Bronchus fibroblast of lung (primary cell): ENCODE measurements at places on chromosomes 2 and 18. TPM values are rescaled to one million over a fixed set of nuclear protein-coding genes. Genes with fewer than 3 reads are reported as not detected.

Gene KLHL41
- 0.30 and 0.34 TPM in 2 replicates for total RNA-seq

Gene NOSTRIN
- total RNA-seq, result under 0.01 TPM in 1 of 2 replicates, not detected in the other

Gene MAPK4
- not detected in 2 replicates for total RNA-seq

Gene TXNL1
- total RNA-seq, result 58.5 and 63.5 TPM in 2 replicates

Gene ELOA2
- total RNA-seq, result not detected in 2 replicates

Gene SH3YL1
- total RNA-seq, result 10.6 and 16.3 TPM in 2 replicates

Gene COBLL1
- total RNA-seq, result 0.67 and 0.74 TPM in 2 replicates

Gene KCNIP3
- 2.0 and 2.5 TPM in 2 replicates for total RNA-seq

Gene RPRM
- total RNA-seq, result not detected in 2 replicates

Gene ASB18
- not detected in 2 replicates for total RNA-seq

Gene AMER3
- not detected in 2 replicates for total RNA-seq

Gene XDH
- 0.17 and 0.30 TPM in 2 replicates for total RNA-seq

Gene FNDC4
- 9.8 and 15.1 TPM in 2 replicates for total RNA-seq

Gene UGT1A6
- total RNA-seq, result not detected in 2 replicates

Gene RNF144A
- 2.8 and 3.0 TPM in 2 replicates for total RNA-seq

Gene CACNB4
- under 0.01 and 0.15 TPM in 2 replicates for total RNA-seq

Gene FAM110C
- not detected in 2 replicates for total RNA-seq

Gene LINC00305
- total RNA-seq, result not detected in 2 replicates

Gene MYO5B
- under 0.01 and 0.17 TPM in 2 replicates for total RNA-seq

Gene MC4R
- 0.15 TPM in 1 of 2 replicates, not detected in the other for total RNA-seq

Gene MYCN
- total RNA-seq, result not detected in 2 replicates

Gene METTL8
- 14.0 and 18.7 TPM in 2 replicates for total RNA-seq

Gene PFN4
- total RNA-seq, result 0.15 and 0.17 TPM in 2 replicates

Gene DNAJC5G
- total RNA-seq, result not detected in 2 replicates

Gene TBR1
- total RNA-seq, result not detected in 2 replicates

Gene GCA
- 6.7 and 9.2 TPM in 2 replicates for total RNA-seq

Gene VWC2L
- total RNA-seq, result not detected in 2 replicates

Gene GKN1
- not detected in 2 replicates for total RNA-seq

Gene FBXO48
- 0.30 and 0.67 TPM in 2 replicates for total RNA-seq

Gene KCNJ3
- not detected in 2 replicates for total RNA-seq

Gene UCN
- total RNA-seq, result 0.15 and 0.84 TPM in 2 replicates

Gene PAX3
- not detected in 2 replicates for total RNA-seq

Gene CAPN14
- under 0.01 TPM in 2 replicates for total RNA-seq

Gene ANTXR1
- total RNA-seq, result 23.8 and 24.5 TPM in 2 replicates

Gene SERPINB7
- total RNA-seq, result 4.2 and 10.3 TPM in 2 replicates

Gene RNF125
- 0.30 and 0.34 TPM in 2 replicates for total RNA-seq

Gene FBLN7
- total RNA-seq, result 1.0 and 2.0 TPM in 2 replicates

Gene EXOC6B
- total RNA-seq, result 8.8 and 11.8 TPM in 2 replicates

Gene GULP1
- 21.4 and 27.9 TPM in 2 replicates for total RNA-seq

Gene RUFY4
- not detected in 2 replicates for total RNA-seq

Gene CYB5A
- total RNA-seq, result 120 and 121 TPM in 2 replicates

Gene ADAM23
- total RNA-seq, result 3.4 and 5.5 TPM in 2 replicates

Gene ZNF407
- 3.6 and 3.9 TPM in 2 replicates for total RNA-seq
